ENCODE measurements at places on chromosomes 2 and 18.

GRCh38 chr2:34481542-34481941 is 882.4 kb upstream of the FAM98A start:
- no peaks in the 10 kb centered on the region for H3K36me3 ChIP-seq
- H3K4me1 ChIP-seq, result no peaks in the 10 kb centered on the region
- DNase-seq, result no peak
- no peaks in the 10 kb centered on the region for H3K27me3 ChIP-seq
- H3K4me3 ChIP-seq, result no peak overlapping the region

- peaks cover 45% of the 10 kb centered on the region for H3K36me3 ChIP-seq
- no peak overlapping the region for H3K4me3 ChIP-seq
- H3K27me3 ChIP-seq, result no peaks in the 10 kb centered on the region
- peaks cover 5% of the 10 kb centered on the region for H3K4me1 ChIP-seq
Observed at GRCh38 chr2:20288642-20289340, 61.9 kb downstream of the PUM2 start.

DNA sequence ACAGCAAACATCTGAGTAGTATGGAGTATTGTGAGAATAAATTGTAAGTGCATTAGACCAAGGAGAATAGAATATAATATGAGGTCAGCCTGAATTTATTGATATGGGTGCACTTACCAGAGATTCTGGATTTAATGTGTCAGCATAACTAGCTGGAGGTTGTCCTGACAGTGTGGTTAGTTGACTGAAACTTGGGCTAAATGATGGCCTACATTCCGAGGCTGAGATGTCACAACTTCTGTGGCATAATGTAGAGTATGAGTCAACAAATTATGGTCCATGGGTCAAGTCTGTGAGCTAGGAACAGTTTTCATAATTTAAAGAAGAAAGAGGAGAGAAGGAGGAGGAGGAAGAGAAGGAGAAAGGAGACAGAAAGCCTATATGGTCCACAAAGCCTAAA is 127.6 kb downstream of the QPCT start:
- no peak overlapping the region for H3K27ac ChIP-seq
- no peak overlapping the region for H3K4me3 ChIP-seq
- DNase-seq, result no peak
- H3K27me3 ChIP-seq, result no peaks in the 10 kb centered on the region
- H3K4me1 ChIP-seq, result no peaks in the 10 kb centered on the region
- no peaks in the 10 kb centered on the region for H3K36me3 ChIP-seq

GRCh38 chr2:186181625-186182024 is 304.4 kb upstream of the ZC3H15 start:
- no peak overlapping the region for H3K27ac ChIP-seq
- no peak overlapping the region for H3K4me3 ChIP-seq
- no peaks in the 10 kb centered on the region for H3K4me1 ChIP-seq
- no peaks in the 10 kb centered on the region for H3K27me3 ChIP-seq

GRCh38 chr2:105361102-105361889 is 24.0 kb downstream of the C2orf49 start:
- peaks cover 62% of the 10 kb centered on the region for H3K36me3 ChIP-seq
- peaks cover 8% of the 10 kb centered on the region for H3K4me1 ChIP-seq
- H3K27me3 ChIP-seq, result no peaks in the 10 kb centered on the region
- no peak overlapping the region for H3K4me3 ChIP-seq

DNA sequence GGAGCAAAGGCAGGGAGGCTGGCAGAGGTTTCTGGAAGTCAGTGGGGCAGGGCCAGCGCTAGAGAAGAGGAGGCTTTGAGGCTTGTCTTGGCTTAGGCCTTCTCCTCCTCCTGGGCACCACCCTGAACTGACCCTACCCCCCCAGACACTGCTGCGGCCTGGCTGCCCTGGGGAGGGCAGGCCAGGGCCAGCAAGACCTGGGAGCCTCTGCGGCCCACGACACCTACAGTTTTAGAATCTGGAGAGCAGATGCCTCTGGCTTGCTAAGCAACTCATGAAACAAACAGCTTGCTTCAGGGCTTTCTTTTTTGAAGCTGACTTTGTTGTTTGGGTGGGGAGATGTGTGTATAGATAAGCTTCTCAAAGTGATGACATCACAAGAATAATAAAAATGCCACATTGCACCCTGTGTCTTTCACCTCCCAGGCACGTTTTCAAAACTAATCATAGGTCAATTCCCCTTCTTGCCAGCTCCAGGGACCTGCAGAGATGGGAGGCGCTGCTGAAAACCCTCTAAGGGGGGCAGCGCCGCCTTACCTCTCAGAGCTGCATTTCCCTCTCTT is 46.2 kb upstream of the SMAD7 start:
- DNase-seq, result no peak
- H3K4me3 ChIP-seq, result no peak overlapping the region
- H3K27me3 ChIP-seq, result peaks cover 2% of the 10 kb centered on the region
- peak overlapping the region; percentile 57 for H3K27ac ChIP-seq
- H3K4me1 ChIP-seq, result peaks cover 55% of the 10 kb centered on the region

- H3K27me3 ChIP-seq, result no peaks in the 10 kb centered on the region
- H3K27ac ChIP-seq, result no peak overlapping the region
- no peaks in the 10 kb centered on the region for H3K36me3 ChIP-seq
- no peak for DNase-seq
Observed at GRCh38 chr2:43161650-43162510, 64.5 kb downstream of the ZFP36L2 start.

GRCh38 chr2:101478181-101479001 is 3.5 kb upstream of the RFX8 start:
- H3K27me3 ChIP-seq, result no peaks in the 10 kb centered on the region
- H3K4me3 ChIP-seq, result no peak overlapping the region
- H3K4me1 ChIP-seq, result peaks cover 11% of the 10 kb centered on the region
- H3K36me3 ChIP-seq, result no peaks in the 10 kb centered on the region
- H3K27ac ChIP-seq, result no peak overlapping the region

DNA sequence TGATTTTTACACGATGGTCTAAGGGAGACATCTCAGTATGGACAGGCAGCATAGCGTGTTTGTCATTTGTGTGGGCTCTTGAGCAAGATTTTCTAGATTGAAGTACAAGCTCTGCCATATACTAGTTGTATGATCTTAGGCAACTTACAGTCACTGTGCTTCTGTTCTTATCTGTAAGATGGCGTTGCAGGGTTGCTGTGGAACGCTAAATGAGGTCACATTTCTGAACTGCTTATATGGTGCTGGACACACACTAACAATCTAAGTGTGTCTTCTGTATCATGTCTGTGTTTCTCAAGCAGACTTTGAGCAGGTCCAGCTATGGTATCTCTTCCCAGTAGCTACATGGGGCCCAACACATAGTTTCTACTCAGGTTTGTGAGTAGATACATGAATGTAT is 29.2 kb downstream of the PARD3B start:
- no peak overlapping the region for H3K27ac ChIP-seq
- H3K4me1 ChIP-seq, result no peaks in the 10 kb centered on the region
- no peaks in the 10 kb centered on the region for H3K27me3 ChIP-seq
- H3K36me3 ChIP-seq, result no peaks in the 10 kb centered on the region

DNA sequence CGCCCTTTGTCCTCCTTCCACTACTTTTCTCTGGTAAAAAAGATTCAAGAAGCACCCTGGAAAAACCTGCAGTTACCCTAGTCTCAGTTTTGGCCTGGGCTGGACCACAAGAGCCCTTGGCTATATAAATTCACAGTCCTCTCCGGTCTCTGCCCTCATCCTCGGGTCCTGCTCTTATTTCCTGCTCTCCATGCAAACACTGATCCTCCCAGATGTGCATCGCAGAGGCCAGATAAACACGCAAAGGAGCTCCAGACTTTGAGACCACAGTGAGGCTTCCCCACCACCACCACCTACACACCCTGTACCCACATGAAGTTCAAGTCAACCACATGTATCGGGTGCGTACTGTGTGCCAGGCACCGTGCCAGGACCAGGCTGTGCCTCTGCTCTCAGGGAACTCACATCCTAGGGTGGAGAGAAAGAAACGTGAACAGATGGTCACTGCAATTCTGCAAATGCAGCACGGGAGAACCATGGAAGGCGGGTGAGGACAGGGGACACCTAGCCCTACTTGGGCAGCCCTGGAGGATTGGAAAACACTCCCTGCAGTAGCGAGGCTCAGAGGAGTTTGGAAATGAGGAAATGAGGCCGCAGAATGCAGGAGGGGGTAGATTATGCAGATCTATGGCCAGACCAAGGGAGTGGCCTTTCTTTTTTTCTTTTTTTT is 7.4 kb downstream of the CTDSP1 start:
- H3K36me3 ChIP-seq, result peaks cover 34% of the 10 kb centered on the region
- H3K27me3 ChIP-seq, result no peaks in the 10 kb centered on the region
- H3K4me1 ChIP-seq, result peaks cover 37% of the 10 kb centered on the region
- H3K27ac ChIP-seq, result peak overlapping the region; percentile 96
- DNase-seq, result peak; percentile 79

- H3K27ac ChIP-seq, result no peak overlapping the region
- no peak overlapping the region for H3K4me3 ChIP-seq
- no peak for DNase-seq
- H3K4me1 ChIP-seq, result no peaks in the 10 kb centered on the region
Observed at GRCh38 chr2:103887625-103888024, 966.3 kb upstream of the POU3F3 start.

DNA sequence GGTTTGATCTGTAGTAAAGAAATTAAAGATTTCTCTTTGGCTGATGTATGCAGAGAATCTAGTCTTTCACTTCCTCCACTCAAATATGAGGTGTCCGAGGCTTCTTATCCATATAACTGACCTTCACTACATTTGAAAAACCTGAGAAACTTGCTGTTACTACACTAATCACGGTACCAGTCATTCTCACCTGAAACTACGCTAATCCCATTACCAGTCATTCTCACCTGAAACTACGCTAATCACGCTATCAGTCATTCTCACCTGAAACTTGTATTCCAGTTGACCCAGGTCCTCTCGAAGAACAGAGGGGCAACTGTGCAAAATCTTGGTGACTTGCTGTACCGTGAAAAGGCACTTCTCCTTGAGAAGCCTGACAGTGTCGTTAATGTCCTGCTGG is 5.1 kb downstream of the MTERF4 start:
- H3K27ac ChIP-seq, result no peak overlapping the region
- peaks cover 63% of the 10 kb centered on the region for H3K36me3 ChIP-seq
- no peak overlapping the region for H3K4me3 ChIP-seq
- H3K27me3 ChIP-seq, result no peaks in the 10 kb centered on the region
- no peak for DNase-seq

DNA sequence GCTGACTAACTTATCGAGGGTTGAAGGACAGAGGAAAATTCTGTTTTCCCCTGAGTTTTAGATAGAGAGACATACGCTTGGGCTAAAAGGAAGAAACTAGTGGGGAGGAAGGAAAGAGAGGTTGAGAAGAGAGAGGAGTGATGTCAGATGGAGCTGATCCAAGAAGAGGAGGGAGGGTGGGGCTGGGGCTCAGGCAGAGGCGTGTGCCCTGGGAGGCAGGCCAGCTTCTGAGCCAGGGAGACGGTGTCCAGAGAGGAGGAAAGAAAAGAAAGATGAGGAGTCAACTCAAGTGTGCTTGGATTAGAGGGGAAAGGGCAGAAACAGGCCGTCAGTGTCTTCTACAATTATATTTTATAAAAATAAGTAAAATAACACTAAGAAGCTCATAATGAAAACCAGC is 56.2 kb downstream of the EMILIN2 start:
- H3K4me3 ChIP-seq, result no peak overlapping the region
- peak overlapping the region; percentile 93 for H3K27ac ChIP-seq
- peak; percentile 96 for DNase-seq

DNA sequence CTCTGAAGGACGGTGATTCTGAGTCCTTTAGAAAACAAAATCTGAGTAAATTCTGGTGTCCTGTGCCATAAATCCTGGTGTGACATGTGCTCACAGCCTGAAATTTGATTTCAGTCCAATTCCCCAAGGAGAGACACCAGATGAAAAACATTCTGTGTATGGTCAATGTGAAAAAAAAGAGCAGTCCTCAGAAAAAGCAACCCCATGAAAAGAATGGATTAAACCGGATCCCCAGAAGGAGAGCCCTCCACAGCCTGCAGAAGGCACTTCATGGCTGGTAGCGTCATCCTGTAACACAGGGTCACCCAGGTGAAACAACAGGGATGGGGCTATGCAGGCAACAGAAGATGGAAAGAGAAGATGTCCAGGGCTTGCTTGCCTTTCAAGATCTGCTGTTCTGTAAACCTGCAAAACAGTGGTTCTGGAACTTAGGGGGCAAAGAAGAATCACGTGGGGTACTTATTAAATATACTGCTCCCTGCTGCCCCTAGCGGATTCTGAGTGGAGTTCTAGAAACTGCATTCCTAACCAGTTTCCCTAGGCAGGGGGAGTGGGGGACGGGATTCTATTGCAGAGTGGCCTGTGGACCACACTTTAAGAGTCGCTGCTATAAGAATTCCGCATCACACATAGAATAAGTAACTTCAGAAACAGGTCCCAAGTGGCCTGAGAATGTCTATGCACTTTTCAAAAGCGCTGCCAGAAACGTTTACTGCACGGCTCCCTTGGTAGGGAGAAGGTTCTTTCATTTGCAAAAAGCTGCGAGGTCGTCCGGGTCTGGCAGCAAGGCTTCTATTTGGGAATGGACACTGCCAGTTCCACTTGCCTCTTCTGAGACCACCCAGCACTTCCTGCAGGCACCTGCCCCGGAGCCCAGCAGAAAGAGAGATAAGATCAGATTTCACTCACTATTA is 118.9 kb upstream of the ARL5A start:
- peak; percentile 72 for DNase-seq
- H3K36me3 ChIP-seq, result no peaks in the 10 kb centered on the region
- peak overlapping the region; percentile 21 for H3K4me3 ChIP-seq
- no peaks in the 10 kb centered on the region for H3K27me3 ChIP-seq
- peaks cover 12% of the 10 kb centered on the region for H3K4me1 ChIP-seq
- peak overlapping the region; percentile 35 for H3K27ac ChIP-seq

- no peaks in the 10 kb centered on the region for H3K4me1 ChIP-seq
- H3K27me3 ChIP-seq, result no peaks in the 10 kb centered on the region
- no peak overlapping the region for H3K27ac ChIP-seq
- H3K4me3 ChIP-seq, result no peak overlapping the region
- no peak for DNase-seq
Observed at GRCh38 chr2:106789185-106789584, 96.8 kb downstream of the ST6GAL2 start.

- no peaks in the 10 kb centered on the region for H3K27me3 ChIP-seq
- no peak overlapping the region for H3K27ac ChIP-seq
- no peak overlapping the region for H3K4me3 ChIP-seq
- peaks cover 38% of the 10 kb centered on the region for H3K36me3 ChIP-seq
Observed at GRCh38 chr18:45871431-45872084, 46.1 kb downstream of the SIGLEC15 start.

DNA sequence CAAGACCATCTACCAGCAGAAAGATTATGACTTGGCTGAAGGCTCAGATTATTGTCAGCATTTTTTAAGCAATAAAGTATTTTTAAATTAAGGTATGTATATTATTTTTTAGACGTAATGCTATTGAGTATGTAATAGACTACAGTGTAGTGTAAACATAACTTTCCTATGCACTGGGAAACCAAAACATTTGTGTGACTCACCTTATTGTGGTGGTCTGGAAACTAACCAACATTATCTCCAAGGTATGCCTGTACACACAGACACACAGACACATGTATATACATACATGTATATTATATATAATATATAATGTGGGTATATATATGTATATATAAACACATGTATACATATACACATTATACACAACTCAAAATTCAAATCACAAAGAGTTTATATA is 9.1 kb upstream of the TMEFF2 start:
- H3K4me3 ChIP-seq, result no peak overlapping the region
- H3K27ac ChIP-seq, result no peak overlapping the region
- no peaks in the 10 kb centered on the region for H3K27me3 ChIP-seq
- DNase-seq, result no peak
- H3K36me3 ChIP-seq, result no peaks in the 10 kb centered on the region
- H3K4me1 ChIP-seq, result no peaks in the 10 kb centered on the region

- no peaks in the 10 kb centered on the region for H3K36me3 ChIP-seq
- peaks cover under 1% of the 10 kb centered on the region for H3K4me1 ChIP-seq
- H3K4me3 ChIP-seq, result no peak overlapping the region
- DNase-seq, result no peak
- no peaks in the 10 kb centered on the region for H3K27me3 ChIP-seq
Observed at GRCh38 chr2:38164881-38165280, 88.9 kb upstream of the CYP1B1 start.

GRCh38 chr2:3670941-3671340 is 12.9 kb downstream of the ALLC start:
- peaks cover 6% of the 10 kb centered on the region for H3K27me3 ChIP-seq
- DNase-seq, result no peak
- no peak overlapping the region for H3K27ac ChIP-seq
- H3K36me3 ChIP-seq, result no peaks in the 10 kb centered on the region
- H3K4me1 ChIP-seq, result no peaks in the 10 kb centered on the region

All from muscle of leg (tissue), 16 donors.